Putamen (tissue), 1 donor: ENCODE measurements at places on chromosomes 7 and 10.

DNA sequence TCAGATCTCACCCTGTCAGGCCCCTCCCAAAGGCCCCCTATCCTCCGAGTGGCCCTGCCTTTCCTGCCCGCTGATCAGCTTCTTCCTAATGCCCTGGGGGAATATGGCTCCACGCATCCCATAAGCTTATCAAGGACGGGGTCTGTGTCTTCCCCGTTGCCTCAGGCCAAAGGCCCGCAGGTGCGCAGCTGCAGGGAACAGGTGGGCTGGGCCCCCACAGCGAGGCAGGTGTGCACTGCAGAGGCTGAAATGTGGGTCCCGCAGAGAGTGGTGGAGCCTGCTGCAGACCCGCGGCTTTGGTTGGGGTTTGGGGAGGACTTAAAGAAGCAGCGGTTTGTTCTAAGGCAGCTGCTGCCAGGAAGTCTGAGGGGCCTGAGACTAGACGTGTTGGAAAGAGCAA, 220.8 kb upstream of the TCERG1L start:
- no peak for DNase-seq

GRCh38 chr10:106078895-106079576, 1085.5 kb downstream of the SORCS1 start:
- DNase-seq = no peak

- peak; percentile 66 for DNase-seq
These were observed 86.0 kb downstream of the FANK1 start for GRCh38 chr10:125982260-125982948.

- DNase-seq = no peak
These were observed 2.3 kb upstream of the GIMAP8 start for GRCh38 chr7:150447966-150448788.

GRCh38 chr7:43141091-43141490, 28.6 kb downstream of the HECW1 start:
- DNase-seq = no peak

GRCh38 chr7:50952120-50952519, 169.4 kb upstream of the GRB10 start:
- no peak for DNase-seq

DNA sequence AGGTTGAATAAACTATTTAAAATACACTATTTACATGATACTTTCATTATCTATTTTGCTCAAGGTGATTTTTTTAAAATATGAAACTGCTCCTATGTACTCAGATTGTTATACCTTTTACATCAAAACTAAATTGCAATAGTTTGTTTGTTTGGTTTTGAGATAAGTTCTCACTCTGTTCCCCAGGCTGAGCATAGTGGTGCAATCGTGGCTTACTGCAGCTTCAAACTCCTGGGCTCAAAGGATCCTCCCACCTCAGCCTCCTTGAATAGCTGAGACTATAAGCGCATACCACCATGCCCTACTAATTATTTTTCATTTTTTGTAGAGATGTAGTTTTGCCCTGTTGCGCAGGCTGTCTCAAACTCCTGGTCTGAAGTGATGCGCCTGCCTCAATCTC, 12.7 kb downstream of the TAS2R60 start:
- no peak for DNase-seq

DNA sequence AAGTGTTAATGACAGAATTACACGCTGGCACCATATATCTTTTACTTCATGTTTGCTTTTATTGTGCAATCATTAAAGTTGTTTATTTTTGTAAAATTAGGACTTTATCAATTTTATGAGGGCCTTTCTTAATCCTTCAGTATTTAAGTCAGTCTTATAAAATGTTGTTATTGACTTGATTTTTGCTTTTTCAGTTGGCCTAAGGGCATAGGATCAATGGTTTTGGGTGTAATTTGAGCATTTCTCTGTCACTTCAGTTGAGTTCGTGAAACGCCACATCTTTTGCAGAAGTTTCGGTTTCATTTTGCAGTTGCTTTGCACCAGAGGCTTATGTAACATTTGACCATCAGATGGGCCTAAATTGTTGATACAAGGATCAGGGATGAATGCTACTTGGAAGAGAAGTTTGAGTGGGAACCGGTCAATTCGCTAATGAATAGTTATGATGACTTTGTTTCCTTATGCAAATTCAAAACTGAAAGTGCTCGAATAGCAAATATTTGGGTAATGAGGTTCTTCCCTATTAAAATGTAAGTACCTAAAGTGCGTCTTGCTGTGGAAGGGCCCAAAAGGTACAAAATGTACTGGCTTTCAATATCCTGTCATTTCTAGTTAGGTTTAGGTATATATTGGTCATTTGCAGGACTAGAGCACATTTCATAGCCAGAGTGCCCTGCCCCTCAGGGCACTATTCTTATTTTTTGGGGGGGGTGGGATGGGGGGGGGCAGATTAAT, 340.9 kb downstream of the LRMDA start:
- DNase-seq = no peak

- no peak for DNase-seq
These were observed 26.7 kb downstream of the HECW1 start for GRCh38 chr7:43139137-43139536.

- no peak for DNase-seq
These were observed 355.7 kb upstream of the AKR1E2 start for GRCh38 chr10:4470231-4470835.

DNA sequence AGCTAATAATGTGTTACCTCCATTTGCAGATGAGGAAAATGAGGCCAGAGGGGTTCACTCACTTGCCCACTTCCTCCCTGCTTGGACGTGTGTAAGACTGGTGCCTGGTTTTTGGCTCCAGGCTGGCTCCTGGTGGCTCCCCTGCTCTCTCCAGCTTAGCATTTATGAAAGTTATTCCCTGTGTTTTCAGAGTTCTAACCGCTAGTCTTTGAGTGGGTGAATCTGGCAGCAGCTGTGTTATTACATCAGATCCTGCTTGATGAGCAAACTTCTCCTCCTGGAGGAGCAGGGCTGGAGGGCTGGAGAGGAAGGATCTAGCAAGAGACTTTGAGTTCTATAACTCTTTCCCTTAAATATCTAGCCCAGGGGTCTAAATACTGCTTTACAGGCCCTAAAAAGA, 80.9 kb upstream of the AGBL3 start:
- DNase-seq = no peak

GRCh38 chr7:17685141-17685540, 255.2 kb downstream of the SNX13 start:
- no peak for DNase-seq

DNA sequence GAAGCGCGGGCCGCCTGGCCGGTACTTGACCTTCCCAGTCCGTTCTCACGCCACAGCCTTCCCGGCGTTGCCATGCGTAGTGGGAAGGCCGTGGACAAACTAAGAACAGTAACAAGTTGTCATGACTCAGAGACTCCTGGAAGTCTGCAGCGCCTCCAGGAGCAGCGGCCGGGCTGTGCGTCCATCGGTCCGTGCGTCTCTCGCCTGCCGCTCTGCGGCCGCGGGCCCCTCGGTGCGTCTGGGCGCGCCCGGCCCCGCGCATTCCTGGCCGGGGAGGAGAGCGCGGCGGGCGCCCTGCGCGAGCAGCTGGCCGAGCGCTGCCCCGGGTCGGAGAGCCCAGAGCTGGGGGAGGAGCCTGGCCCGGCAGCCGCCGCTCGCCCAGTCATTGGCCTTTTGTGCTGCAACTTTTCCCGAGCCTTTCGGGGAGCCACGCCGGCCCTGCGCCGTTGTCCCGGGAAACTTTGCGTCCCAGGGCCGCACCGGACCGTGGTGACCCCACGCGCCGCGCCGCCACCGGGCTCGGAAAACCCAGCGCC, 123.7 kb downstream of the TACC2 start:
- peak; percentile 12 for DNase-seq

GRCh38 chr7:73512018-73512780, 9.9 kb downstream of the BAZ1B start:
- DNase-seq = no peak

GRCh38 chr10:69323622-69324021, 45.3 kb downstream of the HK1 start:
- no peak for DNase-seq

DNA sequence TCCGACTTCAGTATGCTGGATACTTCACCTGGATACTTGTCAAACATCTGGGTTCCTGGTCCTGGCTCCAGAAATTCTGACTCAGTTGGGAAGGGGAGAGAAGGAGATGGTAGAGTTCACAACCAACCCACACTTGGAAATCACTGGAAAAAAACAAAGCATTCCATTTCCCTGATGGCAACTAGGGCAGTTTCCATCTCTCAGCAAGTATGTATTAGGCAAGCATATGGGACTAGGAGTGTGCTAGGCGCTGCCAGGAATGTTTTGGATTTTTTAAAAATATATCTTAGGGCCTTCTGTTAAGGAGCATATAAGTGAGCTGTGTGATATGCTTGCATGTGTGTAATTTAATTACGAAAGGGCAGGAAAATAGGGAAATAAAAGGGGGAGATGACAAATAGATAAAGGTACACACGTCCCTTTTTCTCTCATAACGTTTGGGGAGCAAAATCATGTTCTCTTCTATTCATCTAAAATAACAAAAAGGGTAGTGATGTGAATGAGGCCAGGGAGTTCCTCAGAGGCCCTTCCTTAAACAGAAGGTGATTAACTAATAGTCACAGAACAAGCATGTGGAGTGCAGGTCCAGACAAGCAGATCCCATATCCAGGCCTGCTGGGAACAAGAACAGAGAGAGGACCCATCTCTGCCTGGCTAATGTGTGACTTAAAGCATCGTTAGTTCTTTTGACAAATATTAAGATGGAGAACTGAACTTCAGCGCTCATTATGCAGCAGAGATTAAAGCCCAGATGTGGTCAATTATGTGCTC, 64.5 kb upstream of the NFE2L3 start:
- DNase-seq = no peak

GRCh38 chr7:142301923-142302550, 44.2 kb upstream of the PRSS58 start:
- DNase-seq = no peak

DNA sequence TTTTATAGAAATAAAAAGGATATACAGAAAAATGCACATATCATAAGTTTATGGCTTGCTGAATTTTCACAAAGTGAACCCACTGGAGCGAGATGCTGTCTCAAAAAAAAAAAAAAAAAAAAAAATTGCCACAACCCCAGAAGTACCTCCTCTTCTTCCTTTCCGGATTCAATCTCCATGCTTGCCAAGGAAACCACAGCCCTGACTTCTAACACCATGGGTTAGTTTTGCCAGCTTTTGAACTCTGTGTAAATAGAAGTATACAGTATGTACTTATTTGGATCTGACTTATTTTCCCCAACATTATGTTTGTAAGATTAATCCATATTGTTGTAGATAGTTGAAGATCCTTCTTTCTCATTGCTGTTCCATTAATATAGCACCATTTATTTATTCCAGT, 40.0 kb downstream of the FANK1 start:
- DNase-seq = no peak

DNA sequence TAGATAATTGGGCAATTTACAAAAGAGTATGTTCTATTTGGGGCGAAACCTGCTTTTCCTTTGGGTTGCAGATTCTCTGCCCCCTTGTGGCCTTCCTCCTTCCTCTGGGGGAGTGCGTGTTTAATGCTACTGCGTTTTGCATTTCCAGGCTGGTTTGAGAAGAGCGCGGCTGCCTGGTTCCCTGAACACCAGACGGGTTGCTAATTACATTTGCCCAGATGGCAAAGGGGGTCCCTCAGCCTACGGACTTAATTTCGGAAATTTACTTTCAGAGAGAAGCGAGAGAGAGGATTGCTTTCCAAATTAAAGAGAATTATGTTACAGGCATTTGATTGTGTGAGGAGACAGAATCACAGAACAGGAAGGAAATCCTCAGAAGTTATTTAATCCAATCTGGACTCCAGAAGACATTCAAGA, 91.9 kb upstream of the JAZF1 start:
- peak; percentile 44 for DNase-seq

DNA sequence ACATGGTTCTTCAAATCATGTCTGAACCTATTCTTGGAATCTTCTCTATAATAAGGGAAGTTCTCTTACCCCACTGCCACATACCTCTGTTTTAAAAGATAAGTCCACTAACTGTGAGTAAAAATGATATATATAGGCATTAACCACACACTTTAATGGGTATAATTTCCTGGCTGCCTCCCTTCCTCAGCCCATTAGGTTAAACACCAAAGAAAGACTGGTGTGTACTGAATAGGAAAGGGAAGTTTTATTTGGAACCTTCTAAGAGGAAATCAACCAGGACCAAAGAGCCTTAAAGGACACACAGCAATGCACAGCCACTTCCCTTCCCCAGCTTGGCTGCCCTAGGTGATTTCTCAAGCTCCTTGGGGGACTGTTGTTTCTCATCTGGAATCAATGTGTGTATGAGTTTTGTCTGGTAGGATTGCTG, 5.0 kb upstream of the WBP1L start:
- DNase-seq = no peak

GRCh38 chr7:122691569-122692235, 7.2 kb downstream of the RNF133 start:
- DNase-seq = no peak

GRCh38 chr10:88082806-88083596, 219.6 kb downstream of the PTEN start:
- no peak for DNase-seq

GRCh38 chr10:119634219-119634544, 17.0 kb upstream of the BAG3 start:
- DNase-seq = no peak
